ENCODE measurements at places on chromosomes 4 and X.

DNA sequence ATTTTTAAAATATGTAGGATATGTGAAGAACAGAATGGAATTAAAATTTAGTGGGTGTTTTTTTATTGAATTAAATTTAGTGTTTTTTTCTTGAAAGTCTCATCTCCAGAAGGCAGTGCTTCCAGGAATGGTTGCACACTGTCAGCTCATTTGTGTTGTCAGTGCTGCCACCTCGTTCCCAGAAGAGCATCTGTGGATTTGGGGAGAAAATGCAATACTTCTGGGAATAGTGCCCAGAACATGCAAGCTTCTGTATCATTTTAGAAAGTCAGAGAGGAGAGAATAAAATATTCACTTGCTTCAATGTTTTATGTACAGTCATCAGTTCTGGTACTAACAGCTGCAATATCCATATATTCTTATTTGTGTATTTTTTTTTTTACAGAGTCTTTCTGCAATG is 608.8 kb downstream of the PCDH7 start:
- no peak for DNase-seq

GRCh38 chrX:36909676-36910030 is 98.5 kb upstream of the FAM47C start:
- no peak for DNase-seq

DNA sequence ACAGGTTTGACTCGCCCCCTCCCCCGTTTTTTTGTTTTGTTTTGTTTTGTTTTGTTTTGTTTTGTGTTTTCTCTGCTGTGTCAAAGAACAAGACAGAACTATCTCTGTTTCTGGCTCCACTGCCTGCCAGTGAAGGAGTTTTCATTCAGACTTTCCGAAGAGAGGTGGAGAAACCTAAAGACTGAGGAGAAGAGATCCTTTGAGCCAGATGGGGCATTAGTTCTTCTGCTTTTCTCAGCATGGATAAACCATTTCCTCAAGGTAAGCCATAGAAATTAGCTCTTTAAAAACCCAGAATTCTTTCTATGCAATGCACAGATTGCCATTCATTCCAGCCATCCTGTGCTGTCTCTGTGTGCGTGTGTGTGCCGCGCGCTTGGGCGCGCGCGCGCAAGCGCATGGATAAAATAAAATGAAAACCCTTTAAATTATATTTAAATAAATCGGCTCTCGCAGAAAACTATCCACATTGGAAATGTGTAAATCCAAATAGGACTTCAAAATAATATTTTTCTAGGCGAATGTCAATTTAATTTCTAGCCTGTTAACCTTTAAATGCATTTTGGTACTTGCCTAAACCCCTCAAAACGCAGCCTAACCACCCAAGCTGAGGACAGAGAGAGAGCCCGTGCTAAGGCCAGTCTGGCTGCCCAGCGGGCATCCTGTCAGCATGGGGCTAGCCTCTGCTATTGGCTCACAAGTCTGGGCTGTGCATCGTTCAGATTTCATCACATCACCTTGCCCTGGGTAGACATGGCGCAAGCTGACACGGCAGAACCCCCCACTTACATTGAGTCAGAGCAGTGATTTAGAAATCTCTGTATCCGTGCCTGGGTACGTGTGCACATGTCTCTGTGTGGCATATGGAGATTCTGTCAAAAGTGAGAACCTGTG is 113.0 kb upstream of the VAMP7 start:
- no peak for DNase-seq

GRCh38 chr4:110087070-110087708 is 111.2 kb downstream of the ELOVL6 start:
- no peak for DNase-seq

- DNase-seq, result no peak
Measured at GRCh38 chr4:26076000-26076587, 162.1 kb downstream of the SMIM20 start.

- DNase-seq, result no peak
Measured at GRCh38 chr4:94700298-94700697, 57.5 kb upstream of the BMPR1B start.

GRCh38 chrX:140713174-140713539 is 3.6 kb downstream of the LINC00632 start:
- DNase-seq, result no peak

DNA sequence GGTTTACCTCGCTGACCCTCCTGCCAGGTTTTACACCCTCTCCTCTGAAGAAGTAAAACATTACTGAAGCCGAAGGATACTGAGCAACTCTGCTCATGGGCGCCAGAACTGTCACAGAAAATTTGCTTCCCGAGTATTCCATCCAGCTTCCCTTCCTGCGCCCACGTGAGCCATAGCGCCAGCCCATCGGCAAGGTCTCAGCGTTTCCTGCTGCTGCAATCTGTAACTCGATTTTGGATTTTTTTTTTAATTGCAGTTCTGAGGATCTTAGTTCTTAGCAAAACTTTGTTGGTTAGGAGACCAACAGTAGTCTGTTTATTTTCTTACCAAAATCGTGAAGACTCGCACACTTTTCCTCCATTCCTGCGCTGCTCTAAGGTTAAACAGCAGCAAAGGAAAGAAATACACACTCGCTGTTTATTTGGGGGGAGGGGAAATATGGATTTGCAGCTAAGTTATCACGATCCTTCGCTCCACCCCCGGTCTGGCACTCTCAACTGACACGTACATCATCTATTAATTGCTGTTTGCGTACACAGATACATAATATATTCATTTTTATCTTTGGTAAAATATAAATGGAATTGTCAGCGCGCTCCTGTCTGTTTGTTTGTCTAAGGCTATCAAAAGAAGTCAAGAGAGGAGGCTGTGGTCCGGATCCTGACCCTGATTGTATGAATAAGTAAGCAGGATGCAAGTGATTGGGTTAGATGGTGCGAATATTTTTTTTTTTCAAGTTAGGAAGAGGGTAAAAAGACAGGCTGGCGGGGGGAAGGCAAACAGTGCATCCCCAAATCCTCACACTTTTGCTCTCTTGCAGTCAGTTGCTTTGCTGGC is at the start of gene TLL1:
Gene TLL1 (plus strand): TSS at position 777 of the 837 bp plus-strand sequence. CDS start 668 bp downstream, outside the sequence.
- no peak for DNase-seq

GRCh38 chr4:183059797-183060196 is 39.3 kb upstream of the WWC2 start:
- no peak for DNase-seq

- no peak for DNase-seq
Measured at GRCh38 chr4:122669911-122670738, 49.3 kb upstream of the IL21 start.
